ENCODE measurements at places on chromosomes 7 and 10.
A peak's percentile ranks its signal among the peaks of the same experiment; 100 is the strongest.

GRCh38 chr7:3598854-3599253, 297.8 kb downstream of the SDK1 start:
- no peak for DNase-seq

DNA sequence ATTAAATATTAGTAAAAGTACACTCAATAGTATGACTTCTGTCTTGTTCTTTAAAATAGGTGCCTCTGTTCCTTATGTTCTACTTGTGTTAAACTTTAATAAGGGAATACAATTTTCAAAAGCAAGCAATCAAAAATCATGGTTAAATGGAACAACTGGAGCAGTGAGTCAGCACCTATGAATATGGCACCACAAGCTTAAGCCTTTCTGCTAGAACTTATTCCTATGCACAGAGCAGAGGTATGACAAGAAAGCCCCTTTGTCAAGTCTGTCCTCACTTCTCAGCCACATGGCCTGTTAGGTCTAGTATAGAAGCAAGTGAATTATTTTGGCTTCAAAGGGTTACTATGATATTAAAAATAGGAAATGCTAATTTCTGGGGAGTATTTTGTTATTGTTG, 29.8 kb downstream of the FAM13C start:
- no peak for DNase-seq

GRCh38 chr10:27998178-27998953, 513 bp downstream of the ODAD2 start:
- no peak for DNase-seq

DNA sequence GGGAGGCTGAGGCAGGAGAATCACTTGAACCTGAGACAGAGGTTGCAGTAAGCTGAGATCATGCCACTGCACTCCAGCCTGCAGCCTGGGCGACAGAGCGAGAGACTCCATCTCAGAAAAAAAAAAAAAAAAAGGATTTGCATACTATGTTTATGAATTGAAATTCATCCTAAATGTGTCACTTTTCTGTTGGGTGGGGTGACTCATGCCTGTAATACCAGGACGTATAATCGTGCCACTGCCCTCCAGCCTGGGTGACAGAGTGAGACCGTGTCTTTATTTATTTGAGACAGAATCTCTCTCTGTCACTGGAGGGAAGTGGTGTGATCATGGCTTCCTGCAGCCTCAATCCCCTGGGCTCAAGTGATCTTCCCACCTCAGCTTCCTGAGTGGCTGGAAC, 5.8 kb downstream of the ZNF212 start:
- no peak for DNase-seq

- peak; percentile 14 for DNase-seq
Observed at GRCh38 chr10:72162978-72163377, 52.8 kb upstream of the ANAPC16 start.

- DNase-seq: no peak
Observed at GRCh38 chr7:114970308-114970707, 48.4 kb downstream of the MDFIC start.

- no peak for DNase-seq
Observed at GRCh38 chr10:6607182-6607581, 27.1 kb upstream of the PRKCQ start.

GRCh38 chr7:74454021-74454924, 567 bp downstream of the GTF2IRD1 start:
- DNase-seq: no peak

DNA sequence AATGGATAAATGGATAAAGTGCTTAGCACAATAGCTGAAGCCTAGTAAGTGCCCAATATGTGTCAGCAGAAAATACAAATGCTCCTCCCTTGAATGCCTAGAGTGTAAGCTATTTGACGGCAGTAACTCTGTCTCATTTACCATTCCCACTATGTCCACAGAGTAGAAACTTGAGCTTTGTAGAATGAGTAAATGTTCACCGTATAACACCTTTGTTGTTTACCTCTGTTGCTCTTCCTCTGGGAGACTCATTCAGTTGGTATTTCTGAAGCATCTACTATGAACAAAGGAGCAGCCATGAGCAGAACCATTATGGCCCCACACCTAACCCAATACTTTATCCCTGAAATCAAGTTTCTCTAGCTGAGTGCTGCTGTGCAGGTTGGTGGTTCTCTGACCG, 8.4 kb upstream of the SLC16A12 start:
- DNase-seq: no peak

- DNase-seq: no peak
Observed at GRCh38 chr10:120005207-120006201, 113.0 kb downstream of the SEC23IP start.

DNA sequence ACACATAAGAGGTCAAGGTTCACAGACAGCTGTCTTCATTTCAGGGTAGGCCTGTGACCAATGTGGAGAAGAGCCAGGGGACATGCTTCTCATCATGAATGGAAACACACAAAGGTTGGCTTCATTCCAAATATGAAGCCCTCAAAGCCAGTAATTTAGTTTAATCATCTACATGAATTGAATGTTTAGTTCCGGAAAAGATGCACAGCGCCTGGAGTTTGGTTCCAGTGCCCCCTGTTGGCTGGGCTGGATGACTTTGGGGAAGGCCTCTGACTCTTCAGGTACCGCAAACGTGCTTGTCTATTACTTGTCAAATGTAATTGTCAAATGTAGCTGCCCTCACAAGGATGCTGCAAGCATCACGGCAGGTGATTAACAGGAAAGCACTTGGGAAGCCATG, 130.7 kb downstream of the ADRA2A start:
- DNase-seq: no peak

DNA sequence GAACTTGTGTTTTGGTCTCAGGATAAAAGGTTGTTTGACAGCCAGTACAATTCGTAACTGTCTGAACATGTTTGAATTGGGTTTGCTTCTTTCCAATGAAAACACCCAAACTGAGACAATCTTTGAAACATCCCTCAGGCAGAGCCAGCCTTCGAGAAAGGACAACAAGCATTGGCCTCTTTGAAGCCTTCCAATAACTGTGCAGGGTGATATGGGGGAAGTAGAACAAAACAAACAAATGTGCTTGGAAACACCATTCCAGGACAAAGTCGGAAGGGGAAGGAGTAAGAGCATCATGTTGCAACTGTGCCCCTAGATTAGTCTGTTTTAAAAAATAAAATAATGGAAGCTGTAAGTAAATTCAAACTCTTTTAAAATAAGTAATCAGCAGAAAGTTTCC, 39.5 kb downstream of the IL2RA start:
- no peak for DNase-seq

DNA sequence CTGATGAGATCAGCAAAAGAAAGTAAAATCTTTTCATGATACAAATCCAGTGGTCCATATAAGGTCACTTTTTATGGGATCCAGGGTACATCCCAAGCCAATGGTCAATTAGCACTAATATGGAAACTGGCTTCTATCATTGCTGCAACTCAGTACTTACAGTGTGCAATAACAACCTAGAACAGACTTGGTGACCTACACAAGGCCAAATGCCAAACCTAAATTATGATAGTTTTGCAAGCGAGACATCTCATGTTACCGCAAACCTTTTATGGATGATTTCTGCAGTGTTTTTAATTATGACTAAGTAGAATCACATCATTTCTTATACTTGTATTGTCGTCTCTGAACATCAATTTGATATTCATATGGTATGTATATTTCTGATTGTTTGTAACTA, 583.5 kb upstream of the SEMA3D start:
- peak; percentile 36 for DNase-seq

GRCh38 chr10:33215635-33216034, 118.8 kb downstream of the NRP1 start:
- no peak for DNase-seq

GRCh38 chr10:91054325-91054724, 133.4 kb upstream of the ANKRD1 start:
- DNase-seq: no peak

DNA sequence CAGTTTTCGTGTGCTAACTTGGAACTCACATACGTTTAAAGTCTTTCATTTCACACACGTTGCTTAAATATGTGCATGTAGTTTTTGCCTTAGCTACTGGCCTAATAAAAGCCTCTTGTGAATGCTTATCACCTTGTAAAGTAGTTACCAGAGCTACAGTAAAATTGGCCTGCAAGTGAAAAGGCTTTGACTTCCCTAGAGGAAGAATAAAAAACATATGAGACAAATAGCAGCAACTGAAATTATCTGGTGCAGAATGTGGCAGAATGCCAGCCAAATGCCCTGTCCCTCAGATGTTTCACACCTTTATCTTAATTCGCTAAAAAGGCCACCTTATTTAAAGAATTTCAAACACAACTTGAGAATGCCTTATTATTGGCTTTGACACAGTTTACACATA, 28.1 kb upstream of the RPA3 start:
- no peak for DNase-seq

GRCh38 chr7:94882891-94883290, 24.5 kb upstream of the PPP1R9A start:
- DNase-seq: no peak

DNA sequence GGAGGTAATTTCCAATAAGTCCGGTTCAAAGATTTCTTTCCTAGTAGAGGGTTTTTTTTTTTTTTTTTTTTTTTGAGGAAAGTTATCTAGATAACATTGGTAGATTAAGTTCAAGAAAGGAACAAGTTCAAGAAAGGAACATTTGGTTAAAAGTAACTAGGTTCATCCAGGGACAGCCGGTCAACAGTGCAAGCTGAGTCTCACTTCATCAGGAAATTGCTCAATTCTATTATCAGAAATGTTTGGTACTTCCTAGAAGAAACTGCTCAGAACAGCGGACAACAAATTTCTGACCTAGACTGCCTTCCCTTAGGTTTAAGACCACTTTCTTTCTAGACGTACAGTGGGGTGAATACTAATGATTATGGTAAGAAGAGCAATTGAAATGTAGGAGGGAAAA, 3.7 kb upstream of the IL2RA start:
- no peak for DNase-seq

- no peak for DNase-seq
Observed at GRCh38 chr7:87565877-87566276, 34.8 kb downstream of the ABCB1 start.

- no peak for DNase-seq
Observed at GRCh38 chr7:151702961-151703360, 174.0 kb downstream of the PRKAG2 start.

- DNase-seq: no peak
Observed at GRCh38 chr10:73141603-73142002, 26.2 kb downstream of the ECD start.

GRCh38 chr10:6423413-6424170, 156.5 kb downstream of the PRKCQ start:
- no peak for DNase-seq

GRCh38 chr10:88802523-88803285, at the start of gene LIPM:
Gene LIPM (plus strand): TSS chr10:88802730. CDS start chr10:88802897, 167 bp downstream.
- no peak for DNase-seq

DNA sequence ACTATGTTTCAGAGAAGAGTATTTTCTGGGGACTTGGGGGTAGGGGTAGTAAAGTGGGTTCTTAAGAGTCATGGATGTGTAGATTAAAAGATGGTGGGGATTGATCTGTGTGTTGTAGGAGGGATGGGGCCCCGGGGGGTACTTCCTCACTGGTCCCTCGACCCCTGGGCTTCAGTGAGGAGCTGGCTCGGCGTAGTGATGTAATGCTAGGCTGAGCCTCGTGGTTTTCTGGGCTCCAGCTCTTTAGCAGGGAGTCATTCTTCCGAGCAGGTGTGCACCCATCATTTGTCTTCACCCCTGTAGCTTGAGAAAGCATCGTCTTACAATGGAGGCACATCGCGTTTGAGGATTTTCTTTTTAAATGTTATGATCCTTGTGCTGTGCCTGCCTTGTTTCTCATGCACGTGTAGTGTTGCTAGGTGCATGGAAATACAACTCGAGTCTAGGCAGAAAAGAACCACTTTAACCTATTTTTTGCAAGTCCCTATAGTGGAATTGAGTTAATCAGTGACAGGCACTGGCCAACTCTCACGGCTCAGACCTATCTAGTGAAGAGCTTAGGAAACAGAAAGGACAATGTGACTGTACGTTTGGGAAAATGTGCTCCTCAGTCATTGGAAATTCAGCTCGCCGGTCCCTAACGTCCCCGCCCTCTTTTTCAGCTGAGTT, 106.1 kb upstream of the BTBD16 start:
- DNase-seq: no peak

DNA sequence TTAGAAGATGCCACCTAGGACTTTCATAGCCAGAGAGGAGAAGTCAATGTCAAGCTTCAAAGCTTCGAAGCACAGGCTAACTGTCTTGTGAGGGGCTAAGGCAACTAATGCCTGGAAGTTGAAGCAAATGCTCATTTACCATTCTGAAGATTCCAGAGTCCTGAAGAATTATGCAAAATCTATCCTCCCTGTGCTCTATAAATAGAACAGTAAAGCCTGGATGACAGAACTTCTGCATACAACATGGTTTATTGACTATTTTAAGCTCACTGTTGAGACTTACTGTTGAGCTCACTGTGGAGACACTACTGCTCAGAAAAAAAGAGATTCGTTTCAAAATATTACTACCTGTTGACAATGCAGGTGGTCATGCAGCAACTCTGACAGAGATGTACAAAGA, 28.6 kb downstream of the TNS3 start:
- DNase-seq: no peak

GRCh38 chr10:122208571-122209430, 62.3 kb upstream of the BTBD16 start:
- no peak for DNase-seq

- no peak for DNase-seq
Observed at GRCh38 chr10:20132816-20133215, 316.6 kb downstream of the PLXDC2 start.

DNA sequence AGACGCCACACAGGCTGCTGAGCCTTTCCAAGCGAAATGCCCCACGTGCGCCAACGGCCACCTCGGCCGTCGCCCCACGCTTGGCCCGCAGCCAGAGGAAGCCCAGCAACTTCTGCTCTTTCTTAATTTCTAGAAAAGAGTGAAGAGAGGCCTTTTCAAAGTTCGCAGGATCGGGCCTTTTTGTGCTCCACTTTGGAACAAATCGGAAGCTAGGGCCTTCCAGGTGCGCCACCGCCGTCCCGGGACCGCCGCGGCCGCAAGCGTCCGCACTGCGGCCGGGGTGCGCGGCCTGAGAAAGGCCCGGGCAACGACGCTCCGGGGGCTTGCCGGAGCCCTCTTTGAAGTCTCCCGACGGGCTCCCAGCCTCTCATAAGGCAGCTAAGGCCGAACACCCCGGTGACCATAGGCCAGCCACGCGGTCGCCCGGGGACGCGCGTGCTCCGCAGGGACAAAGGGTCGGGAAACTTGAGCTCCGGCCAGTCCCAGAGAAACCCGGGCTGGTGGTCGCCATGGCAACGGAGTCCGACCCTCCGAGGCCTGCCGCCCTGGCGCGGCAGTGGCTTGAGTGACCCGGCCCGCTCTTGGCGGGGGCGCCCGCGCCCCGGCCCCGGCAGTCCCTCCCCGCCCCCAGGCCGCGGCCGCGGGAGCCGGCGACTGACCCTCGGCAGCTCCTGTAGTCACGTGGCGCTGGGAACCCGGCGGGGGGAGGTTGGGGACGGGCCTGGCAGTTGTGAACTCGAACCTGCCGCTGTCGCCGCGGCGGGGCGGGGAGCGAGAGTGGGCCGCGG, at the start of gene REPIN1:
TSS of gene REPIN1 (plus strand) at position 727 of the 788 bp plus-strand sequence. CDS start 890 bp downstream, outside the sequence.
- no peak for DNase-seq

- DNase-seq: no peak
Observed at GRCh38 chr10:77906951-77907421, 19.6 kb downstream of the DLG5 start.

All from HS-5 (cell line).